ENCODE measurements at places on chromosomes 4 and X.

- no peak for DNase-seq
Observed at GRCh38 chr4:88320224-88320779, 35.9 kb upstream of the PPM1K start.

- no peak for DNase-seq
Observed at GRCh38 chr4:148166132-148166591, 276.1 kb downstream of the NR3C2 start.

- DNase-seq: no peak
Observed at GRCh38 chr4:8681391-8681790, 88.8 kb downstream of the CPZ start.

GRCh38 chr4:164866817-164867490 is 10.0 kb upstream of the APELA start:
- DNase-seq: no peak

GRCh38 chr4:168421671-168422070 is 58.6 kb downstream of the DDX60L start:
- DNase-seq: no peak

- no peak for DNase-seq
Observed at GRCh38 chr4:154329939-154330338, 161.7 kb downstream of the DCHS2 start.

- no peak for DNase-seq
Observed at GRCh38 chrX:71315917-71316316, 14.4 kb downstream of the ITGB1BP2 start.

GRCh38 chrX:69097451-69098236 is 67.6 kb downstream of the PJA1 start:
- DNase-seq: no peak

GRCh38 chr4:967113-968104 is 6.0 kb downstream of the DGKQ start:
- no peak for DNase-seq

- no peak for DNase-seq
Observed at GRCh38 chrX:140292961-140293360, 211.9 kb downstream of the SOX3 start.

DNA sequence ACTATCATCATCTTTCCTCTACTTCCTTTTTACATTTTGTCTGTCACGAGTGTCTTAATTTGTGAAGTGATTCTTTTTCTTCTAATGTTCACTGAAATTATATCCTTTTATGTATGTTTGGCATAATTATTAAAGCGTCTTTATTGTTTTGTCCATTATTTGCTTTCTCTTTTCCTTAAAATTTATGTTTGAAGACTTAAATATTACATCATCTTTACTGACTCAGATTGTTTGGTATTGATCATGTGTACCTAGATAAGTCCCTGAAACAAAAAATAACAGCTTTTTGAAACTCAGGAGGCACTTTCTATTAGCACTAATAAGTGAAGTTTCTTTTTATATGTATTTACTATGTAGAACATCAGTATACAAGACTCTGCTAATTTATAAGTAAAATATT is 120.1 kb downstream of the RAP1GDS1 start:
- DNase-seq: no peak

GRCh38 chr4:174764105-174764729 is 64.8 kb downstream of the GLRA3 start:
- DNase-seq: peak; percentile 73

DNA sequence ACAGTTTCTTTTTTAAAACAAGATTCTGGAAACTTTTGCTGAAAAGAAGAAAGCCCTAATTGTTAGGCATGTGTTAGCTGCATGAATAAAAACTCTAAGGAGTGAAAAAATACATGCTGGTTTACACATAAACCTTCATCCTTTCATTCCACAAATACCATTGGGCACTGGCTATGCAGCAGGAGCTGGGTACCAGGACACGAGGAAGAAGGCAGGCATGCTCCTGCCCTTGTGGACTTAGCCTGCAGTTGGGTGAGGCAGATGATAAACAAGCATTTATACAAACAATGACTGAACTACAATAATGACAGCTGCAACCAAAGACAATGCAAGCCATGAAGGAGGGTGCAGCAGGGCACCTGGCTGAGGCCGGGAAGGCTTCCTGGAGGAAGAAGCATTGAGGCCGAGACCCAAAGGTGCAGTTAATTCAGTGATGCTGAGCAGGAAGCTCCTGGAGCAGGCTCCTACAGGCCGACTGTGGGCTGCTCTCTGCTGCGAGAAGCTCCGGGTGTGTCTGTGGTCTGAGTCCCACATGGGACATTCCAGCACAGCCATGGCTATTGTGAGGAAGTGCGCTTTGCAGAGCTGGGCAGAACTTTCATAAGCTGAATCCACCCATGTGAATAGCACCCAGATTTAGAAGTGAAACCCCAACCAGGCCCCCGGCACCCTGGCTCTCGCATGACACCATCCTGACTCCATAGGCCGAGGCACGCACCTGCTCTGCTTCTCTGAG is 44.0 kb upstream of the MXD4 start:
- no peak for DNase-seq

DNA sequence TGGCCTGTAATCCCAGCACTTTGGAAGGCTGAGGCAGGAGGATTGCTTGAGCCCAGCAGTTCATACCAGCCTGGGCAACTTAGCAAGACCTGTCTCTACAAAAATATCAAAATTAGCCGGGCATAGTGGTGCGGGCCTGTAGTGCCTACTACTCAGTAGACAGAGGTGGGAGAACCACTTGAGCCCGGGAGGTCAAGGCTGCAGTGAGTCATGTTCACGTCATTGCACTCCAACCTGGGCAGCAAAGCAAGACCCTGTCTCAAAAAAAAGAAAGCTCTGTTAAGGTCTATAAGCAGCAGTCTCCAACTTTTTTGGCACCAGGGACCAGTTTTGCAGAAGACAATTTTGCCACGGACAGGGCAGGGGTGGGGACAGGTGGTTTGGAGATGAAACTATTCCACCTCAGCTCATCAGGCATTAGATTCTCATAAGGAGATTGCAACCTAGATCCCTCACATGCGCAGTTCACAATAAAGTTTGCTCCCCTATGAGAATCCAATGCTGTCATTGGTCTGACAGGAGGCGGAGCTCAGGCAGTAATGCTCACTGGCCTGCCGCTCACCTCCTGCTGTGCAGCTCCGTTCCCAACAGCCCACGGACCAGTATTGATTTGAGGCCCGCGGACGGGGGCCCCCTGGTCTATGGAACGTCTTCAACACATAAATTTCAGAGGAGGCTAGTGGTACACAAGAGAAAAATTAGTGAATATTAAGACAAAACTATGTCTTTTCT is 67.9 kb downstream of the KLHL8 start:
- no peak for DNase-seq

DNA sequence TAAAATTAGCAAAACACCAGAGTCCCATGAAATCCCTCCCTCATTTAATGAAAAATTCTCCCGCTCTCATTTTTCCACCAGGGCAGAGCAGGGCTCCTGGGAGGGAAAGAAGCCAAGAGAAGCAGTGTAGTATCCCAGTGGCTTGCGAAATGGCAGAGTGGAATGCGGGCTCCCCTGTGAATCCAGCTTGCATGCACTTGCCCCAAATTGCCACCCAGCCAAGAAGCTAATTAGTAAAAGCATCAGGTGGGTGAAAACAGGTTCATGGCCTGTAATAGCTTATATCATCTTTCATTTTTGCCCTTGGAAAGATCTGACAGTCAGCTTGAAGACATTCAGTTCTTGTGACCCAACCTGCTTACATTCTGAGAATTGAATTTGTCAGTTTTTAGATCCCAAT is 10.1 kb downstream of the AMOT start:
- DNase-seq: no peak

- no peak for DNase-seq
Observed at GRCh38 chr4:24655326-24655725, 71.0 kb upstream of the DHX15 start.

- DNase-seq: peak; percentile 95
Observed at GRCh38 chrX:149161435-149162088, 343.5 kb downstream of the IDS start.

DNA sequence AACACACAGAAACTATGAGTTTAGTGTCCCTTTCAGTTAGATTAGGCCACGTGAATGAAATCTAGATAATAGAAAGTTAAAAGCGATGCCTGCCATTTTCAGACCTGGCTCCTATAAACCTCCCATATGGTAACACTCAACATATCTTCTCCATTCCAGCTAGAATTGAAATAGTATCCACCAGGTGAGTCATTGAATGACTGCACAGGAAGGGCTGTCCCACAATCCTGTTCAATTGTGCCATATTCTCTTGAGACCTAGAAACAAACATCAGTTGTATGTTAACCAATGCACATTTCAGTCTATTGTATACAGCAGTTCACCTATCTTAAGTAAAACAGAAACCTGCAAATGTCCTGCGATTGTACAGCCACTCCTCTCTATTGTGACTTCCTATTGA is 659.3 kb upstream of the SLIT2 start:
- DNase-seq: no peak

GRCh38 chrX:108036298-108036973 is 8.4 kb upstream of the VSIG1 start:
- no peak for DNase-seq

- peak; percentile 63 for DNase-seq
Observed at GRCh38 chrX:154457491-154458115, 478 bp upstream of the PLXNA3 start.

GRCh38 chr4:107603430-107603829 is 116.6 kb downstream of the PAPSS1 start:
- no peak for DNase-seq

DNA sequence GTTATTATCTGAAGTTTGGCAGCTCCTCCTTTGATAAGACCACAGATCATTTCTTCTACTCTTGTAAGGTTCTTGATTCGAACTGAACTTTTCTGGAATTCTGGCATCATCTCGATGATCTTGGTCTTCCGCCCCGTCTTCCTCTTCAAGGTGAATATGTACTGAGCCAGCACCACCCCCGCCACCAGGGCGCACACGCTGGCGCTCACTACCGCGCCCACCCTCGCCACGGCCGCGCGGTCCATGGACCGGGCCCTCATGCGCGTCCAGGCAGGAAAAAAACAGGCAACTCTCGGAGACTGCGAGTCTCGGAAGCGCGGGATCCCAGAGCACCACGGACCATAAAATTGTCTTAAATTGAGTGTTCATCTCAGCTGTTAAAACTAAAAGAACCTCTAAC is 458.4 kb upstream of the NDST3 start:
- no peak for DNase-seq
